ENCODE measurements at places on chromosomes 16 and 17. TPM values are rescaled to one million over a fixed set of nuclear protein-coding genes. Genes with fewer than 3 reads are reported as not detected.
A peak's percentile ranks its signal among the peaks of the same experiment; 100 is the strongest.

DNA sequence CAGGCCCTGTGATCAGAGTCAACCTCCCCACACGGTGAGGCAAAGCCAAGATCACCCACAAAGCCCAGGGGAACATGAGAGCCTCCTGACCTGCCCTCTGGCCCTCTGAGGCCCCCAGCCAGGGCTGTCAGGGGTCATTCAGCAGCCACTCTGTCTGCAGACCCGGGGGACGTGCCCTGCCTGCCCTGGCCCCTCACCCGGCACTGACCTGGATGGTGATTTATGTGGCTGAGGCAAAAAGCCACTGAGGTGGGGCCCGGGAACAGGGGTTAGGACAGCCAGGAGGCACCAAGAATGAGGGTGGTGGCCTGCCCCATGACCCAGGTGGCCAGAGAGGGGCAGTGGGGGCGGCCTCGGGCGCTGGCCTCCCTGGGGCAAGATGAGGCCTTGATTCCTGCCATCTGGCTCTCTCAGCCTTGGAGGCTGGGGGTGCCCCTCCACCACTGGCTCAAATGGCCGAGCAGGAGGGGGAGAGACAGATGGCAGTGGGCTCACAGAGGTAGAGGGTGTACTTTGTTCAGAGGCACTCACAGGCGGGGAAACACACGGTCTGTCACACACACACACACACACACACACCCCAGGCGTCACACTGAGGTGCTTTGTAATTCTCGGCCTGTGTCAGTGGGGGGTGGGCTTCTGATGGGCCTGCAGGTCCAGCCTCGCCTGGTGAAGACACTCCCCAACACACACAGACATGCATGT is 174.0 kb upstream of the GSE1 start:
- H3K27me3 ChIP-seq = peaks cover 2% of the 10 kb centered on the region
- H3K4me3 ChIP-seq = no peak overlapping the region
- H3K4me1 ChIP-seq = peaks cover 41% of the 10 kb centered on the region
- H3K27ac ChIP-seq = peak overlapping the region; percentile 50

DNA sequence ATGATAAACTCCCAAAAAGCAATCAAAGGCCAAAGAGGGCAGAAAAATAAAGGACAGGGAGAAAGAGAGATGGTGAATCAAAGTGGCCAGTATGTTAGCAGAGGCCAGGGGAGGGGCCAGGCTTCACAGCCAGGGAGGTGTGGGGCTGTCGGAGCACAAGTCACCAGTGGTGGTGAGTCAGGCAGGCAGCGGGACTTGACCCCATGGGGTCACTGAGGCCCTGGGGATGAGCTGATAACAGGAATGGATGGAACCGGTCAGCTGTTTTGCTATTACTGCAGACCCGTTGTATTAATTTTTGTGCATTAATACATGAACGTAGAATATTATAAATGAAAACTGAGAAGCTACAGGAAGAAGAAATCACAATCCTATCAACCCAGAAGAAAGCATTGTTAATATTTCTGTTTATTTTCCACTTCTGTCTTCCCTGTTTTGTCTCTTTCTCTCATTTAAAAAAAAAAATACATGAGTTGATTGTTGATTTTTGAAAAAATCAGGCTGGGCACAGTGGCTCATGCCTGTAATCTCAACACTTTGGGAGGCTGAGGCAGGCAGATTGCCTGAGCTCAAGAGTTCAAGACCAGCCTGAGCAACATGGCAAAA is 106.9 kb downstream of the SOCS1 start:
- H3K27me3 ChIP-seq = no peaks in the 10 kb centered on the region
- no peak overlapping the region for H3K27ac ChIP-seq
- H3K4me3 ChIP-seq = no peak overlapping the region
- no peak for DNase-seq

- H3K27me3 ChIP-seq = no peaks in the 10 kb centered on the region
- H3K4me1 ChIP-seq = peaks cover 37% of the 10 kb centered on the region
- H3K27ac ChIP-seq = no peak overlapping the region
These were observed 145.2 kb downstream of the CLEC16A start for GRCh38 chr16:11089504-11090124.

- H3K27ac ChIP-seq = no peak overlapping the region
- no peaks in the 10 kb centered on the region for H3K4me1 ChIP-seq
- H3K27me3 ChIP-seq = no peaks in the 10 kb centered on the region
- no peaks in the 10 kb centered on the region for H3K36me3 ChIP-seq
- DNase-seq = no peak
These were observed 1.4 kb downstream of the HAGHL start for GRCh38 chr16:728131-728889.

The KRT32 gene
- total RNA-seq = 0.83 TPM

Measured in type B pancreatic cell (in vitro differentiated cells).